ENCODE measurements at places on chromosomes 16 and 17.

- no peak for DNase-seq
Observed at GRCh38 chr17:42779936-42780850, at the start of gene WNK4. Gene WNK4, plus strand, starts transcription at chr17:42780610. Its CDS starts 89 bp downstream, at chr17:42780699.

DNA sequence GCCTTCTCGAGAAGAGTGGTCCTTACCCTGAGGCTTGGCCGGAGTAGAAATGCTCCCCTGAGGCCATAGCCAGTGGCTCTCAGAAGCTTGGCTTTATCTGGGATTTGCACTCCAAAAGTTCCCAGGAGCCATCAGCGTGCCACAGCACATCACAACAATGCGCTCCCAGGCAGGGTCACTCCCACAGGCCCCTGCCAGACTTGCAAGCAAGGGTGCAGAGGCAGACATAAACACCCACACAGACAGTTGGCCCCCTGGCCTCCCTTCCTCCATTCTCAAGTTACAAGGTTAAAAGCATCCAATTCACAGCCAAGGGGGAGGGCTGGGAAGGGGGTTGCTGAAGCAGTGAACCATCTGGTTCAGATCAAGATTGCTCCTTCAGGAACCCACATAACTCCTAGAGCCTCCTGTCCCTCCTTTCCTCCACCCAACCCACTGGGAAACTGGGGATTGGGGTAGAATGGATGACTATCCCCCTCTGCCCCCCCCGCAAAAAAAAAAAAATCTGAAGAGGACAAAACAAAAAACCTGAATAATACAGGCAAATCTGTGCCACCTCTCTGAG, 1.8 kb downstream of the ST3GAL2 start:
- DNase-seq: no peak

- no peak for DNase-seq
Observed at GRCh38 chr17:66724581-66725341, 110.2 kb upstream of the CACNG5 start.

- no peak for DNase-seq
Observed at GRCh38 chr17:13403982-13404946, 197.5 kb downstream of the HS3ST3A1 start.

DNA sequence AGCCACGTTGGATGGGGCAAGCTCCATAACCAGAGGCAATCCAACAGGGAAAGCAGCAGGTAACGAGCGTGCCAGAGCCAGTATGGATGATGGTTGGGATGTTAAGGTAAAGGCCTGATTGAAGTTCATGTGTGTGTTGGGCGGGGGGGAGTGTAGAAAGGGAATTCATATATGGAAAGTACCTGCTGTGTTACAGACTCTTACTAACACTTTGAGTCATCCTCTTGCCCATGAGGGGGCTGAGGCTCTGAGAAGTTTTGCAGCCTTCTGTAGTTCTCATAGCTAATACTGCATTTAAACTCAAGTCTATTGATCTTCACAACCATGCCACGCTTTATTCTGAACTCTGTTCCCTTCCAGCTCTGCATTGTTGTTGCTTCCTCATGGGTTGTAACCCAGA, 28.5 kb downstream of the SYCE1L start:
- DNase-seq: no peak

GRCh38 chr16:73315645-73316044, 267.7 kb upstream of the ZFHX3 start:
- DNase-seq: no peak

Data from tibial nerve (tissue), 4 donors.